ENCODE measurements at places on chromosomes 1 and 21.

- no peak for DNase-seq
Observed at GRCh38 chr1:29210278-29211085, 20.3 kb downstream of the MECR start.

DNA sequence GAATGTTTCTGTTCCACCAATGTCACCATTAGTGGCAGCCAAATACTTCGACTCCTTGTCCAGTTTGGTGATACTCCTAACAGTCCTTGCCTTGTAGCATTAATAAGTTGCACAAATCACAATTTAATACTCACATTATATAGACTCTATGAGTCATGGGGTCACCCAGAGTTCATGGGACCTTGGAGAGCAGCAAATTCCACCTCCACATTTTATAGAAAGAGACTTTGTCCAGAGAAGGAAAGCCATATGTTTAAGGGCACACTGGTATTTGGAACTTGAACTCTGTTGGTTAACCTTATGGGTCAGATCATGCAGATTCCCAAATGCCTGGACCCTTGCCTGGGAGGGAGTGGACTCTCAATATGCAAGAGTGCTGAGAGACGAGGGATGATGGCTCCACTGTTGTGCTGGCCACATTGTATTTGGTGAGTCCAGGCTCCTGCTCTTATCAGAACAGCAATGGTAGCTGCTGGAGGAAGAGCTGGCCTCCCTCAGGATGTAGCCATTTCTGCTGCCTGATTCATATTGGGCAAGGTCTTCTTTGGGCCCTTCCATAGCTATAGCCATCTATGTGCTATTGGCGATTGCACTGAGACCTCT is 30.6 kb downstream of the DNAJC6 start:
- no peak for DNase-seq

DNA sequence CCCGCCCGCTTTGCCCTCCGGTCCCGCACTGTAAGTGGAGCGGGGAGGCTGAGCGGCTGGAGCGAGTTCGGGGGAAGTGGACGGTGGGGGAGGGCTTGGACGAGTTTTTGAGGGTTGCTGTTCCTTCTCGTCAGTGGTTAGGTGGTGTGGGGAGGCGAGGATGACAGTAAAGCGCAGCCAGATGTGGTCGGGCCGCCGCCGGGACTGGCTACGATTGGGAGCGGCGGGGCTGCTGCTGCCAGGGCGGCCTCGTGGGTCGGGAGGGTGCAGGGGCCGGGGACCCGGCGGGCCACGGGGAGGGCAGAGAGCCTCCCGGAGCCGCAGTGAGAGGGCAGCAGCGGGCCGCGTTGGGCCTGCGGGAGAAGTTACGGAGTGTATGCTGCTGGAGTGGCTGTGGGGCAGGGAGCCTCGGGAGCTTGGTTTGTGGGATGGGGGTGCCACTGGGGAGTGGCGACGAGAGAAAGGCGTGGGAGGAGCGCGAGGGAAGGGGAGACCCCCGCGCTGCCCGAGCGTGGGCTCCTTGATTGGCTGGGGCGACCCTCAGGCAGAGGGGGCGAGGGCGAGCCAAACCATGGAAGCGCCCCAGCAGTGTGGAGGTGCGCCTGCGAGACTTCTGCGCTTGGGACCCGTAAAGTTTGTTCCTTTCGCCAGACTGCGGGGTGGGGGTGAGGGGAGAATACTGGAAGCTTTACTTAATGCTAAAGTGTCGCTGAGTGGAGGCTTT is 2.1 kb downstream of the ADGRL2 start:
- peak; percentile 69 for DNase-seq

DNA sequence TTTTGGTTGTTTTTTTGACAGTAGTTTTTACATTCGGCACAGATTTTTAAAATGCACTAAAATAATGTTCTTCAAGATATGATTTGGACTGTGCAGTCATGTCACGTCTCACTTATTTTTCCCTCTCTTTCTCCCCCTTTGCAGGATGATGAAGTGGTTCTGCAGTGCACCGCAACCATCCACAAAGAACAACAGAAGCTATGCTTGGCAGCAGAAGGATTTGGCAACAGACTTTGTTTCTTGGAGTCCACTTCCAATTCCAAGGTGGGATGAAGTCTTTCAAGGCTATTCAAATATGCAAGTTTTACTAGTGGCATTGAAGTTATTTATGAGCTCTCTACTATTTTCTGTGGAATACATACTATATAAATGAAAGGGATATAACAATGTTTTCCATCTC is 228.4 kb downstream of the RYR2 start:
- DNase-seq = no peak

All from NCI-H345 (cell line).